ENCODE measurements at places on chromosomes 6 and 20.
A peak's percentile ranks its signal among the peaks of the same experiment; 100 is the strongest.

- no peak for DNase-seq
These were observed 86.9 kb downstream of the MLIP start for GRCh38 chr6:54198134-54198533.

GRCh38 chr20:62816884-62817873 is at the start of gene COL9A3:
TSS of gene COL9A3 (plus strand) at chr20:62817050. CDS start at chr20:62817065, 15 bp downstream.
- no peak for DNase-seq

DNA sequence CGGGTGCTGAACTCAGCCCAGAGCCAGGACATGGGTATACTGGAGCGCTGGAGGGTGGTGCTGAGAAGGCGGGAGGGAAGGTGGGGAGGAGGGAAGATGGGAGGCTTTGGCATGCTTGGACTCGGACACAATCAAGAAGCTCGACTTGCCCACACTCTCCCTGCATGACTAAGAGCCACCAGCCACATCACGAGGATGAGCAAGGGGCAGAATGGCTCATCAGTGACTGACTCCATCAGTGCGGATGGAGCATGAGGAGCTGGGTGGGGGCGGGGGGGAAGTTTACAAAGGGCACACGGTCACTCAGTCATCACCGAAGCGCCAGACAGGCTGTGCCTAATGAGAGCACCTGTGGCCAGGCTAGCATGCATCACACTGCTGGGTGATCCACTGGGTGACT is 222.8 kb downstream of the KIF16B start:
- no peak for DNase-seq

DNA sequence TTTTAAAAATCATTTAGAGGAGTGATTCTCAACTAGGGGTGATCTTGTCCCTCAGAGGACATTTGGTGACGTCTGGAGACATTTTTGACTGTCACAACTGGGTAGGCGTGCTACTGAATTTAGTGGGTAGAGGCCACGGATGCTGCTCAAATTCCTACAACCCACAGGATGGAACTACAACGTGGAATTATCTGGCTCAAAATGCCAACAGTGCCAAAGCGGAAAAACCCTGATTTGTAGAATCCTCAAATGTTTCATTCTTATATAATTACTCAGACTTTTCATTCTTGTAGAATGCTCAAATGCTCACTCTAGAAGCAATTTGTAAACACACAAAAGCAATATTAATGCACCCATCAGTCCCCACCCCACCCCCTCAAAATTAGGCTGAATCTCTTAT is 229.8 kb downstream of the ZMYND8 start:
- DNase-seq, result no peak

DNA sequence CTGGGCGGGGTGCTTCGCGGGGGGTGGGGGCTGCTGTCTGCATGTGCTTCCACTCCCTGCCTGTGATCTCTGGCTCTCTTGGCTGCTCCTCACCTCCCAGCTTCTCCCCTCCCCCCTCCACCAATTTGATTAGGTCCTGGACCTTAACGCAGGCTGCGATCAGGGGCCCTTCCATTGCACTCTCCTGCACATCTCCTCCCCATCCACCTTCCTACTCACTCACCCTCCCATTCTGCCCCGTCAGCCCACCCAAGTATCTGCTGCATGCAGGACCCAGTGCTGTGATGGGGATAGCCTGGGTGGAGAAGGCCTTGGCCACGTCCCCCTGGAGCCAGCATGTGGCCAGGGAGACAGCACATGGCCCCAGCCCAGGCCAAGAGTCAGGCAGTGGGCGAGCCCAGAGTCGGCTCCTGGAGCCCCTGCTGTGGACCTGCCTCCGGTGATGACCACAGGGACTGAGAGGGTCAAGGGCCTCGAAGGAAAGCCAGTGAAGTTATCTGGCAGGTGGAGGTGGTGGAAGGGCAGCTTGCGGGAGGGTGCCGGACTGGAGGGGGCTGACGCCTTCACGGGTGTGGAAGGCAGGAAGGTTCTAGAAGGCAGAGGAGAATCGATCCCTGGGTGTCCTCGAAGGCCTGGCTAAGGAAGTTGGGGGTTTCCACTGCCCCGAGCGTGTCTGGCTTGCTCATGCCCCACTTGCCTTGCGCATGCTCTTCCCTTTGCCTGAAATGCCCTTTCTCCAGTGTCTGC is 40.7 kb downstream of the SRC start:
- DNase-seq, result no peak

DNA sequence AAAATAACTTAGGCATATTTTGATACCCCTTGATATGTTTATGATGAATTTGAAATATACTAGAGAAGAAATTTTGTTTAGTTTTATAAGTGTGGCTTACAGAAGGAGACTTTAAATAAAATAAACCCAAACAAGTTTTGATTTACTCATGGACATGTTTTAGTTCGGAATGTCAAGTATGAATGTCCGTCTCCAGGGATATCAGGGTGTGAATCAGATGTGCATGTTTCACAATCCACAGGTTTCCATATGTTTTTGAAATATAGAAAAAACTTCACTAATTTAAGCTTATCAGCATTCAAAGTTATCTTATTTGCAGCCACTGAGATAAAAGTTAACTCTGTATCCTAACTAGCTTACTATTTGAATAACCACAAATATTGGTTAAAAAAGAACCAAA is 51.5 kb downstream of the PLCB1 start:
- no peak for DNase-seq

GRCh38 chr6:144304223-144304848 is 19.2 kb downstream of the UTRN start:
- DNase-seq, result peak; percentile 19
